Osteoblast (primary cell): ENCODE measurements at places on chromosomes 16 and 17. TPM values are rescaled to one million over a fixed set of nuclear protein-coding genes. Genes with fewer than 3 reads are reported as not detected.

- H3K27ac ChIP-seq, result no peak overlapping the region
- no peak overlapping the region for H3K4me3 ChIP-seq
- no peaks in the 10 kb centered on the region for H3K27me3 ChIP-seq
- H3K36me3 ChIP-seq, result no peaks in the 10 kb centered on the region
- no peak for DNase-seq
- no peaks in the 10 kb centered on the region for H3K4me1 ChIP-seq
These were observed 15.2 kb downstream of the IL21R start for GRCh38 chr16:27417047-27417671.

DNA sequence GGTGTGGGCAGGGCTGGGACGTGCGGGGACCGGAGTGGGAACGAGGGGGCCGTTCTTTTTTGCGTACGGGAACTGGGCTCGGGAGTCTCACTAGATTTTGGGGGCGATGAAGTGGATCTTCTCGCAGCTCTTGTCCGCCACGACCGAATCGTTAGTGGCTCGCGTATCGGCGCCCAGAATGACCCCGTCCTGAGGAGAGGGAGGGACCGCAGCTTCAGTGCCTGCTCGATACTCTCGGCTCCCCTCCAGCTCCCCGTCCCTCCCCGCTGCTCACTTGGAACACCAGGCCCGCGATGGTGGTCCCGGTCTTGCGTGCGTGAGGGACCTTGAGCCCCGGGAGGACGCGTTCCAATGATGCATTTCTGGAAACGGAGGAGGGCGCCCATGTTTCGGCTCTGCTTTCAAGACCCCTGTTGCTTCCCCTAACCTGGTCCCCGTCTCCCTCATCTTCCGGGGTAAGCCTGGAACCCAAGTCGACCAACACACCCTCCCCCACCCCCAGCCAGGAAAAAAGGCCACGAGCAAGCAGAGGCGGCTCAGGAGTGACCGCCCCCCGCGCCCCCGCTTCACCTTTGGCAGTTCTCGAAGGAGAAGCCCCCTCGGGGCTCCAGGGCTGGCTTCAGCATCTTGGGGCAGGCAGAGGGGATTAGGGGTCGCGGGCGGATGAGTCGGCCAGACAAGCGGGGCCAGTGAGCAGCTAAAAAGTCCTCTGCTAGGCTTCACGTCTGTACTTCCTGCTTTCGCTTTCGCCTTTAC is at the start of gene PSMB10:
TSS of gene PSMB10 (minus strand) at position 727 of the 756 bp plus-strand sequence. CDS start at position 626, 101 bp downstream.
- H3K4me3 ChIP-seq, result peak within 1 kb of the TSS; percentile 100
- peak; percentile 95 for DNase-seq
- H3K4me1 ChIP-seq, result peaks cover 21% of the 10 kb centered on the region
- H3K27ac ChIP-seq, result peak within 1 kb of the TSS; percentile 38
- no peaks in the 10 kb centered on the region for H3K27me3 ChIP-seq

DNA sequence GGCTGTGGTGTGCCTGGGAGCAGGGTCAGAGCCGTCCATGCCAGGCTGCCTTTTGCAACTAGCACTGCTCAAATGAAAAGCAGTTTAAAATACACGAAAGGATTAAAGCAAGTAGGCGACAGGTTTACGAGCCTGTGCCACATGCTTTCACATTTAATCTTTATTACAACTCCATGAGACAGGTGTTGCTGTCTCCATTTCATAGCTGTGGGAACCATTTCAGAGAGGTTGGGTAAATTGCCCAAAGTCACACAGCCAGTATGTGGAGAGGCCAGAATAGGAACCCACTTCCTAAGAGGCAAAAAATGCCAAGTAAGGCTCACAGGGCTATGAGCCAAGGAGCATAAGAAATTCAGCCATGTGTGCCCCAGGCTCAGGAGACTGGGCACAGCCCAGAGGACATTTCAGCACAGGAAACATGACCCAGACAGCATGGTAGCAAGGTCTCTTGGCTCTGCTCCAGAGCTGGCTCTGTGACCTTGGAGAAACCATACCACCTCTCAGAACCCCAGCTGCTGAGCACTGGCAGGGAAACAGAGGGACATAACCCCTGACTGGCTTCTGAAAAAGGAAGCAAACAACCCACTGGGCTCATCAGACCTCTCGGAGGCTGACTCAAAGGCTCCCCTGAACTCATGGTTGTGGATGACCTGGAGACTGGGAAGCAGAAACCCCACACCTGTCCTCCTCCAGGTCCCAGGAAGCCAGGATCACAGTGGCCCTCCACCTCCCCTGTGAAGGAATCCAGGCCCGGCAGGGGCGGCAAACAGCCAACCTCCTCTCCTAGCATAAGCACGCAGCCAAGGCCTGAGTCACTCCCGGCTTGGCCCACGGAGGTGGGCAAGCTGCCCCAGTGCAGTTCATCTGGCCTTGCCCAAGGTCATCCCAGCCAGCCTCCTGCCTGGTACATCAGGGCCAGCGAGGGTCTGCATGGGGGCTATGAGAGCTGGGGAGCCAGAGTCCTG is 40.3 kb upstream of the MRPS23 start:
- peak overlapping the region; percentile 98 for H3K27ac ChIP-seq
- H3K4me1 ChIP-seq, result peaks cover 50% of the 10 kb centered on the region
- no peaks in the 10 kb centered on the region for H3K27me3 ChIP-seq
- no peak overlapping the region for H3K4me3 ChIP-seq
- H3K36me3 ChIP-seq, result no peaks in the 10 kb centered on the region

GRCh38 chr17:20988896-20989295 is 53.9 kb downstream of the USP22 start:
- H3K4me3 ChIP-seq, result no peak overlapping the region
- DNase-seq, result no peak
- H3K36me3 ChIP-seq, result no peaks in the 10 kb centered on the region

GRCh38 chr17:57044976-57045867 is 39.8 kb upstream of the AKAP1 start:
- no peaks in the 10 kb centered on the region for H3K4me1 ChIP-seq
- no peak overlapping the region for H3K4me3 ChIP-seq
- no peak for DNase-seq
- H3K27ac ChIP-seq, result no peak overlapping the region
- peaks cover 26% of the 10 kb centered on the region for H3K27me3 ChIP-seq
- no peaks in the 10 kb centered on the region for H3K36me3 ChIP-seq

DNA sequence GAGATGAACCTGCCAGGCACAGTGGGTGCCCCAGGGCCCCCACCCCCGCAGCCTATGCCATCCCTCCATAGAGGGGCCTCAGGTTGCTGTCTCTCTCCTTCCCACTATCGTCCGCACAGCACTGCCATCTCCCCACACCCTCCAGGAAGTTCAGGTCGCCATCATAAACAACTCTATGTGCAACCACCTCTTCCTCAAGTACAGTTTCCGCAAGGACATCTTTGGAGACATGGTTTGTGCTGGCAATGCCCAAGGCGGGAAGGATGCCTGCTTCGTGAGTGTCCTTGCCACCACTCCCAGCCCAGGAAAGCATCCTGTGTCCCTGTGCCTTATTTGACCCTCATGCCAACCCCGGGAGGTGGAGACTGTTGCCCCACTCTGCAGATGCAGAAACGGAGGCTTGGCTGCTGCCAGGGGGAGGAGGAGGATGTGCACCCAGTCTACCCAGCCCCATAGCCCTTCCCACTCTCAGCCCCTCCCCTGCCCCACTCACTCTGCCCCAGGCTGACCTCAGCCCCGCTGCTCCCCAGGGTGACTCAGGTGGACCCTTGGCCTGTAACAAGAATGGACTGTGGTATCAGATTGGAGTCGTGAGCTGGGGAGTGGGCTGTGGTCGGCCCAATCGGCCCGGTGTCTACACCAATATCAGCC is 3.9 kb downstream of the PRSS21 start:
- H3K27ac ChIP-seq, result no peak overlapping the region
- peaks cover 19% of the 10 kb centered on the region for H3K27me3 ChIP-seq
- no peaks in the 10 kb centered on the region for H3K4me1 ChIP-seq
- peak; percentile 73 for DNase-seq
- no peaks in the 10 kb centered on the region for H3K36me3 ChIP-seq

GRCh38 chr17:71276079-71276478 is 844.7 kb upstream of the SOX9 start:
- no peaks in the 10 kb centered on the region for H3K4me1 ChIP-seq
- no peak overlapping the region for H3K4me3 ChIP-seq
- DNase-seq, result no peak
- H3K27ac ChIP-seq, result no peak overlapping the region
- H3K27me3 ChIP-seq, result no peaks in the 10 kb centered on the region
- H3K36me3 ChIP-seq, result no peaks in the 10 kb centered on the region

- no peak overlapping the region for H3K27ac ChIP-seq
- H3K27me3 ChIP-seq, result no peaks in the 10 kb centered on the region
- peaks cover 20% of the 10 kb centered on the region for H3K4me1 ChIP-seq
- DNase-seq, result no peak
- no peak overlapping the region for H3K4me3 ChIP-seq
These were observed 340.9 kb downstream of the SOX9 start for GRCh38 chr17:72461757-72462156.

GRCh38 chr17:4208238-4208637 is 55.5 kb downstream of the ANKFY1 start:
- peak overlapping the region; percentile 7 for H3K27ac ChIP-seq
- peaks cover 18% of the 10 kb centered on the region for H3K36me3 ChIP-seq
- peaks cover 32% of the 10 kb centered on the region for H3K4me1 ChIP-seq
- H3K4me3 ChIP-seq, result no peak overlapping the region

DNA sequence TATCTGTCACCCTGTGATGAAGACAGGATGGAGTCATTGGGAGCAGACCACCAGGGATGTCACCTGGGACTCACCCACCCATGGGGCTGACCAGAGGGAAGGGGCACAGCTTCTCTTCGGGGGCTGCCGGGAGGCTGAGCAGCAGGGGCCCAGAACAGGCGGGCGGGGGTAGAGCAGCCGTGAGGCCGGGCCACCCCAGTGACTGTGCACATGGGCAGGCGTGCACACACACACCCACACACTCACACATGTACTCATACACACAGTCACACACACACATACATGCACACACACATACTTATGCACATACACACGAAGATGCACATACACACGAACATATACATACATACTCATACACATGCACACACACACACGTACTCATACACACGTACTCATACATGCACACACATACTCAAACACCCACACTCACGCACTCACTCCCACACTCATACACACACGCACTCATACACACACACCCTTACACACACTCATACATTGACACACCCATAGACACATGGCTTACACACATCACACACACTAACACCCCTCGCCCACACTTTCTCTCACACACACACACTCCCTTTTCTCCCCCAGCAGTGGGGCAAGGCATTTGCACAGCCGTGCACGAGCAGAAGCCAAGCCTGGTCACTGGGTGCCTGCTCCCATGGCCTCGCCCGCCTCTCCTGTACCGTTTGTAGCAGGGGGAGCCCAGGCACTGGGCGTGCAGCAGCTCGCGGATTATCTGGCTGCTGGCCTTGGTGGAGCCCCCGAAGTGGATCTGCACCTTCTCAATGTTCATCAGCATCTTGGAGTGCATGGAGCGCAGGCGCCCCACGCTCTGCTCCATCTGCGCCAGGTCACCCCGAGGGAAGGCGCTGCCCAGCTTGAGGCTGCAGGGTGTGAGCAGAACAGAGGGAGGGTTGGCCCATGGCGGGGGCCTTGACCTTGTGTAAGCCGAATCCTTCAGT is 12.4 kb downstream of the UBALD2 start:
- H3K27me3 ChIP-seq, result no peaks in the 10 kb centered on the region
- peak; percentile 71 for DNase-seq
- peaks cover 5% of the 10 kb centered on the region for H3K4me1 ChIP-seq
- H3K4me3 ChIP-seq, result no peak overlapping the region
- no peaks in the 10 kb centered on the region for H3K36me3 ChIP-seq

DNA sequence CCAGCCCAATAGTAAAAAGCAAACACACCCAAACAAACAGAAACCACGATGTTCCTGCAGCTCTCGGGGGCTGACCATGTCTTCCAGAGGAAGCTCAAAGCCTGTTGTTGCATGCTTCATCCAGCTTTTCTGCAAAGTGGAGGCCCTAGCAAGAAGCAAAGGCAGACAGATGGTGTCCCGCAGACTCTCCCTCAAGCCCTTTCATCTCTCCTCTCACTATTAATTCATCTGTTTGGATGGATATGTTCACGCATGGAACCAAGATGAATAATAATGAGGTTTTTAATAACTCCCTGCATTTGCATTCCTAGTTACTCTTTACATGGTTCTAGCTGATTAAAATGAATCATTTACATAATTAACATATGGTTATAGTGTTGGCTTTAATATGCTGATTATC is 36.6 kb downstream of the RBFOX1 start:
- H3K4me1 ChIP-seq, result no peaks in the 10 kb centered on the region
- H3K36me3 ChIP-seq, result no peaks in the 10 kb centered on the region
- no peak overlapping the region for H3K4me3 ChIP-seq
- no peak overlapping the region for H3K27ac ChIP-seq
- DNase-seq, result no peak

GRCh38 chr17:1159431-1160180 is 20.2 kb downstream of the ABR start:
- no peak overlapping the region for H3K27ac ChIP-seq
- H3K4me1 ChIP-seq, result peaks cover 3% of the 10 kb centered on the region
- H3K27me3 ChIP-seq, result no peaks in the 10 kb centered on the region
- DNase-seq, result peak; percentile 43

- no peak overlapping the region for H3K27ac ChIP-seq
- no peaks in the 10 kb centered on the region for H3K36me3 ChIP-seq
These were observed 2.3 kb downstream of the GAS2L2 start for GRCh38 chr17:35750526-35751395.

- no peaks in the 10 kb centered on the region for H3K36me3 ChIP-seq
- DNase-seq, result no peak
- H3K27ac ChIP-seq, result no peak overlapping the region
- no peak overlapping the region for H3K4me3 ChIP-seq
- no peaks in the 10 kb centered on the region for H3K4me1 ChIP-seq
These were observed 23.0 kb downstream of the SKAP1 start for GRCh38 chr17:48406936-48407567.

DNA sequence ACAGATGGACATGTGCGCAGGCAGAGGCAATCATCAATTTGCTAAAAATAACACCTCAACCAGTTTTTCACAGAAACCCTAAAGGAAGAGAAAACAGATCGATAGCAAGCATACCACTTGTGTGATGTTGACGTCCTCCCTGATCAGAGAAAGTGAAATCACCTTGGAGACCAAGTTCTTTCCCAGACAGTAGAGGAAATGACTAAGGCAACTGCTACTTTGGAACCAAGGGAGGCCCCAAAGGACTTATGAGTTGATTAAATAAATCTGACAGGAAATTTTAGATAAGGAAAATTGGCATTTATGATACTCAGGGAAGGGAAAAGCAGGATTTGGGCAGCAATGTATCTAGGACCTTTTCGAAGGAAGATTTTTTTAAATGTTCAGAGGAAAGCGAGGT is 267.1 kb upstream of the ASIC2 start:
- no peaks in the 10 kb centered on the region for H3K4me1 ChIP-seq
- H3K4me3 ChIP-seq, result no peak overlapping the region
- no peak overlapping the region for H3K27ac ChIP-seq
- H3K27me3 ChIP-seq, result no peaks in the 10 kb centered on the region
- no peaks in the 10 kb centered on the region for H3K36me3 ChIP-seq
- DNase-seq, result no peak

Gene TBC1D28
- total RNA-seq, result not detected in 2 replicates

Gene AANAT
- total RNA-seq, result not detected in 2 replicates

Gene CORO6
- 12.7 and 20.3 TPM in 2 replicates for total RNA-seq

Gene ARL4D
- 12.1 and 18.8 TPM in 2 replicates for total RNA-seq

Gene KCNJ16
- total RNA-seq, result not detected in 2 replicates

Gene CLEC3A
- not detected in 2 replicates for total RNA-seq

Gene MPDU1
- 60.1 and 64.1 TPM in 2 replicates for total RNA-seq

Gene NKD1
- under 0.01 TPM in 2 replicates for total RNA-seq

Gene PRCD
- 4.0 and 5.3 TPM in 2 replicates for total RNA-seq
